SK-N-SH (cell line): ENCODE measurements at places on chromosomes 13 and 19. TPM values are rescaled to one million over a fixed set of nuclear protein-coding genes. Genes with fewer than 3 reads are reported as not detected.

GRCh38 chr19:20357921-20358320, 190.9 kb downstream of the ZNF486 start:
- no peaks in the 10 kb centered on the region for H3K36me3 ChIP-seq
- peaks cover 4% of the 10 kb centered on the region; the same call in 1 of the 2 replicates for H3K4me1 ChIP-seq
- no peak overlapping the region for H3K4me3 ChIP-seq
- no peak for DNase-seq
- no peaks in the 10 kb centered on the region for H3K27me3 ChIP-seq

DNA sequence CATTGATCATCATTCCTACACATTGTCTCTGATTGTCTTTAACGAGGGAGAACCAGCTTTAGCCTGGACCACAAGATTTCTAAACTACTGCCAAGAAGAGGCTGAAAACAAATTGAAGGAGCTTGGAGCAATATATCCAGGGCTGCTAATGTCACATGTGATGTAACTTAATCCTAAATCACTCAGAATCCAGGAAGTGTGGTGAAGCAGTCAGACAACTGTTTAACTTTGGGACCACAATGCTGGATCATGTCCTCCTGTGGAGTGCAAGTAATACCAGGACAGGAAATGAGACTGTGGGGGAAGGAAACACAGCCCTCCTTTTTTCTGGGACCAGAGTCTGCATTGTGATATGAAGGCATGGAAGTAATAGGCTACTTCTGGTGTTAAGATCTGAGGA, 430.2 kb downstream of the KCTD12 start:
- no peaks in the 10 kb centered on the region for H3K4me1 ChIP-seq
- no peak for DNase-seq
- no peak overlapping the region for H3K4me3 ChIP-seq
- peaks cover 3% of the 10 kb centered on the region for H3K36me3 ChIP-seq
- H3K27me3 ChIP-seq: no peaks in the 10 kb centered on the region

Gene ZNF100
- polyA plus RNA-seq: 0.93 and 1.1 TPM in 2 replicates

DNA sequence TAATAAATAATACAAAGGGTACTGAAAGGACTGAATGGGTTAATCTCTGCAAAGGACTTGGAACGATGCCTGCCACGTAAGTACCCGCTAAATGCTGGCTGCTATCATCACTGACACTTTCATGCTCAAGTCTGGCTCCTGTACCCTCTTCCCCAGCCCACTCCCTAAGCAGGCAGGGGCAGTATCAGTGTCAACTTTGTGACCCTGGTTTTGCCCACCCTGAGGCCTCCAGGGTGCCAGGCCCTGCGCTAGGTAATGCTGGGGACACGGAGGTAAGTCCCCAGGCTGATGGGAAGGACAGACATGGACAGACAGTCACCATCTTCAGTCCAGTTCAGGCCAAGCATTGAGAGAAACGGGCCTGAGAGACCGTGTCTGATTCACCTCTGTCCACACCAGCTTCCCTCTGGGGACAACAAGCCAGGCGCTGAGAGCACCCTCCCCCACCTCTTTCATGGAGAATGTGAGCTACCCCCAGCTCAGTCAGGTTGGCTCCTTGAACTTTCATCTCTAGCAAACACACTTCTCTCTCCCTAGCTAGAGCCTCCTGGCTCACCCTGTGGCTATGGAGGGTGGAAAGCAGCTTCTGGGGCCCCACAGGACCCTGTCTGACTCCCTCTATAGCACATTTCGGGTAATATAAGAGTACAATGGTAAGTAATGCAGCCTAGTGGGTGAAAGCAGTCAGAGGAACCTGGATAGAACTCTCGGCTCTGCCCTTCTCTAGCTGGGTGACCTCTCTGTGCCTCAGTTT, 800 bp downstream of the ETFB start:
- no peaks in the 10 kb centered on the region for H3K27me3 ChIP-seq
- peak overlapping the region; percentile 21; the same call in 1 of the 2 replicates for H3K27ac ChIP-seq
- H3K36me3 ChIP-seq: no peaks in the 10 kb centered on the region
- no peak for DNase-seq
- H3K4me1 ChIP-seq: peaks cover 21% of the 10 kb centered on the region; the same call in 1 of the 2 replicates

Gene CTXN1
- 28.3 and 53.8 TPM in 2 replicates for polyA plus RNA-seq

- H3K27ac ChIP-seq: no peak overlapping the region
- no peaks in the 10 kb centered on the region; the same call in 1 of the 2 replicates for H3K4me1 ChIP-seq
- no peaks in the 10 kb centered on the region; the same call in 1 of the 2 replicates for H3K36me3 ChIP-seq
Observed at GRCh38 chr19:50417111-50418081, 1.3 kb upstream of the SPIB start.

Gene IL11
- polyA plus RNA-seq: 13.2 and 16.1 TPM in 2 replicates

- H3K27me3 ChIP-seq: no peaks in the 10 kb centered on the region
- H3K4me3 ChIP-seq: no peak overlapping the region
- DNase-seq: no peak
- no peak overlapping the region for H3K27ac ChIP-seq
Observed at GRCh38 chr19:22919946-22920345, 83.0 kb downstream of the ZNF728 start.

Gene HIPK4
- polyA plus RNA-seq: 0.13 and 0.23 TPM in 2 replicates
